ENCODE measurements at places on chromosomes 4 and X.

DNA sequence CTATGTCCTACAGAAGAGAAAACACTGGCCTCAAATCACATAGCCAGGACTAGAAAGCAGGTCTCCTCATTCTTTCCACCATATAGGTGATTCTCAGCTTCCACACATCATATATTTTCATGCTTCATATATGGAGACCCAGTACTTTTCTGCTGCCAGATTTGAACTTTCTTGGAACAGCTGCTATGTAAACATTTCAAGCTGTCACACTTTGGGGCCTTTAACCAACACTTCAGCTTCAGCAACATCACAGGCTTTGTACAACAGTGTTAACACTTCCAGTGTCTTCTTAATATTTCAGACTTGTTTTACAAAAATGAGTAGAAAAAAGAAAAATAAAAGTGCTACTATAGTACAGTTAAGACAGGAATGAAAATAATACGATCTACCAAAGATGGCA, 12.6 kb downstream of the SH3RF1 start:
- DNase-seq = no peak

GRCh38 chrX:136065044-136065671, 79.9 kb downstream of the SLC9A6 start:
- DNase-seq = peak; percentile 49

- no peak for DNase-seq
These were observed 16.8 kb downstream of the CD38 start for GRCh38 chr4:15794905-15795304.

- DNase-seq = peak; percentile 81
These were observed 59.3 kb downstream of the MAD2L1 start for GRCh38 chr4:120007191-120007871.

DNA sequence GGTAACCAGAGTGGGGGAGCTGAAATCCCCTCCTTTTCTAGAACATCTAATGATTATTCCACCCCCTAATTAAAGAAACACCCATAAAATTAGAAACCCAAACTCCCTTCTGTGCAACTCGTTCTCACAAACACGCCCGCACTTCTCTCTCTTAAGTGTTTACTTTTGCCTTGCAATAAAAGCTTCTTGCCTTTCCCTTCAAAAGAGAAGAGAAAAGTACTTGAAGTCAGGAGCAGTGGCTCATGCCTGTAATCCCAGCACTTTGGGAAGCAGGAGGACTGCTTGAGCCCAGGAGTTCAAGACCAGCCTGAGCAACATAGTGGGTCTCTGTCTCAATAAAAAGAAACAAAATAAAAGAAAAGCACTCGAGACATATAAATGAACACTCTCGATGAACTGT, 3.6 kb upstream of the GPR173 start:
- no peak for DNase-seq
